ENCODE measurements at places on chromosomes 3 and 15. TPM values are rescaled to one million over a fixed set of nuclear protein-coding genes. Genes with fewer than 3 reads are reported as not detected.

GRCh38 chr3:108403198-108403597 lies 106.8 kb downstream of the HHLA2 start:
- H3K4me3 ChIP-seq = no peak overlapping the region
- peaks cover 20% of the 10 kb centered on the region for H3K4me1 ChIP-seq

DNA sequence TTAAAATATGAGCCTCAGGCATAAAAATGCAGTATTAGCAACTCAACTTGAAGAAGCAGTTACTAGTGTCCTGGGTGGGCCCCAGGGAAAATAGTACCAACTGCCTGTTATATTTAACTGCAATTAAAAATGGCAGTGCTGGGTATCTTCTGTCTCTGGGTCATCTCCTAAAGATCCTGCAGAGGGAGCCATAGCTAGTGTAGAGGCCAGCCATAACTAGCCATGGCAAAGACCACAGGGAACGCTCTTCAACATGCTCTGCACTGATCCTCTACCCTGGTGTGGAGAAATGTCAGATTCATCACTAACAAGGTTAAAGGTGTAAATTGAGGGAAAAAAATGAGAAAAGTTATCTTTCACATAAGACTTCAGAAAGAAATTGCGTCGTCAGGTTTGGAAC lies 181.3 kb downstream of the SNRPN start:
- DNase-seq = no peak
- peaks cover 2% of the 10 kb centered on the region for H3K36me3 ChIP-seq
- H3K4me3 ChIP-seq = no peak overlapping the region

DNA sequence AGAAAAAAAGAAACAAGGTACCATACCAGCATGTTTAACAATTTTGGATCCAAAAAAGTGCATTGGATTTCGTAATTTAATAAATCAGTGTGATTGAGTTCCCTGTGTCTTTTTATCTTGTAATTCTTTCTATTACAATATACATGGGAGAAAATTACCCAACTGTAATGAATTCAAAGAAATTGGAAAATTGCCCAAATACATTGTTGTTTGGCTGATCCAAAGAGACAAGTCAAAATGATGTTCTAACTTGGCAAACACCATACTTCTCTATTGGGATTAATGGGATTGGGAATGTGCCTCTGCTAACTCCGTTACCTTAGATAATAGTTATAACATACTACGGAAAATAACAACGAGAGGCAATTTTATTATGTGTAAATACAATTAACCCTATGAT lies 1097.1 kb downstream of the ROBO1 start:
- H3K4me1 ChIP-seq = no peaks in the 10 kb centered on the region
- no peak overlapping the region for H3K4me3 ChIP-seq
- H3K36me3 ChIP-seq = no peaks in the 10 kb centered on the region
- no peaks in the 10 kb centered on the region for H3K27me3 ChIP-seq
- DNase-seq = no peak

Gene MOBP
- 0.13 TPM for total RNA-seq

GRCh38 chr3:194137008-194137505 lies 1.1 kb downstream of the HES1 start:
- H3K4me3 ChIP-seq = peak overlapping the region; percentile 92
- H3K27me3 ChIP-seq = peaks cover 3% of the 10 kb centered on the region
- peaks cover 4% of the 10 kb centered on the region for H3K36me3 ChIP-seq
- peak overlapping the region; percentile 81 for H3K27ac ChIP-seq
- H3K4me1 ChIP-seq = peaks cover 70% of the 10 kb centered on the region

DNA sequence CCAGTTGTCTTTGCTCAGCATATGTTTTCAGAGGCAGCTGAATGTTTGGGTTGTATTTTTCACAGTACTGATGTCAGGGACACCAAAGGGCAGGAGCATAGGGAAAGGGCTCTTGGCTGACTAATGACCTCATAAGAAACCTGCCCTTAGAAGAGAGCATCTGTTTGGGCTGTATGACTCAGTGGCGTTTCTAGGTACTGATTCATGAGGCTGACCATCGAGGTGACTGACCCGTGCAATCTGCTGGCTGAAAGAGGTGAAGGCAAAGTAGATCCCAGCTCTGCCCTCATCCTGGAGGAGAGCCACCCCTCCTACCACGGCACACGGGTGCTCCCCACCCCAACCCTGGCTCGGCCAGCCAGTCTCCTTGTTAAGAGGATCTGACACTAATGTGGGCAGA lies 8.3 kb downstream of the LMCD1 start:
- H3K4me3 ChIP-seq = no peak overlapping the region
- no peaks in the 10 kb centered on the region for H3K27me3 ChIP-seq
- no peaks in the 10 kb centered on the region for H3K36me3 ChIP-seq
- no peak for DNase-seq
- H3K27ac ChIP-seq = no peak overlapping the region

DNA sequence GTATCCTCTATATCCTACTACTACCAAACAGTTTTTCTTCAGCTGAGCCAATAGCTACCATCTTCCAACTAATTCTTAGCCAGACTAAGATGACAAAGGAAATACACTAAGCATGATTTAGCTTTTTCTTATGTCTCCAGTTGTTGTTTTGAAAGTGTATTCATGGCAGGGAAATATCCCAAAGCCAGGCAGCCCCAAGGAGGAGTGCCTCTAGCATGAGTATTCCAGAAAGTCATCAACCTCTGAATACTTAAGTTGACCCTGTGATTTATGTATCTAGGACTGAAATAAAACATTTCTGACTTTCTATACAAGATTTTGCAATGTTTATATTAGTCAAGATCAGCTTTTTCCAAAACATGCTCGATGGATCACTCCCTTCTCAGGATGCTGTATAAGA lies 449.1 kb downstream of the IL5RA start:
- no peaks in the 10 kb centered on the region for H3K36me3 ChIP-seq
- DNase-seq = no peak
- no peaks in the 10 kb centered on the region for H3K27me3 ChIP-seq
- no peak overlapping the region for H3K4me3 ChIP-seq
- H3K27ac ChIP-seq = no peak overlapping the region
- no peaks in the 10 kb centered on the region for H3K4me1 ChIP-seq

GRCh38 chr3:102195198-102195948 lies 239.4 kb upstream of the ZPLD1 start:
- DNase-seq = no peak
- no peaks in the 10 kb centered on the region for H3K36me3 ChIP-seq
- no peak overlapping the region for H3K27ac ChIP-seq
- H3K4me3 ChIP-seq = no peak overlapping the region

Gene TLR9
- 10.4 TPM for total RNA-seq

Gene RASL12
- not detected for total RNA-seq

DNA sequence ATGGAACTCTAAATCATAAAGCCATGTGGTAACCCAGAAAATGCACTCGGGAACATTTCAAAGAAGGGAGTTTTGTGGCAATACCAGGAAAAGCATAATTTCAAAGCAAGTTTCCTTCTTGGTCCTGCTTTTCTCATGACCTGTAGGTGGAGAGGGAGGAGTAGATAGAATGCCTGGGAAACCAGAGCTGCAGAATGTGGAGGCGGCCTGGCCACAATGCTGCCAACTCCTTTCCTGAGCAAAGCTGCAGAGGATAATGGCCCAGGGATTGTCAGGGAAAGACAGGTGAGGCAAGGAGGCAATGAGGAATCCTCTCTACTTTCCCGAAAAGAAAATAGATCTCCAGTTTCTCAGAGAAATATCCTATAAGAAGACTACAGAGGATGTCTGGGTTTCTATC lies 330.3 kb downstream of the FGF12 start:
- no peaks in the 10 kb centered on the region for H3K36me3 ChIP-seq
- peaks cover 2% of the 10 kb centered on the region for H3K27me3 ChIP-seq
- H3K27ac ChIP-seq = no peak overlapping the region
- H3K4me1 ChIP-seq = no peaks in the 10 kb centered on the region

DNA sequence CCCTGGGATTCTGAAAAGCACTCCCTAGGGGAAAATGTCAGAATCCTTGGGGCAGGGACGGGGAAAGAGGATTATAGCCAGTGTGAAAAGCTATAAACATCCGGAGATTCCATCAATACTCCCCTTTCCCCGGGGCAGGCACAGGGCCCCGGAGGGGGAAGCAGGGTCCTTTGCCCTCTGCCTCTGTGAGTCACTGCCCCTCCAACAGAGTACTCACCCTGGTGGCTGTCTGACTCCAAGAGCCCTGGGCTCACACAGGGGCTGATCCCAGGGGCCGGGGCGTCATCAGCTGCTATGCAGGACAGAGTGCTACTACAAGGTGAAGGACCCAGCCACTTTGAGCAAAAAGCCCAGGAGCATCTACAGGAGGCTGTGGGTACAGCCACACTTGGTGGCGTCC lies 133.0 kb upstream of the PRR20G start:
- no peak overlapping the region for H3K4me3 ChIP-seq
- no peak for DNase-seq
- no peaks in the 10 kb centered on the region for H3K4me1 ChIP-seq
- H3K27ac ChIP-seq = no peak overlapping the region
- H3K27me3 ChIP-seq = peaks cover 27% of the 10 kb centered on the region

DNA sequence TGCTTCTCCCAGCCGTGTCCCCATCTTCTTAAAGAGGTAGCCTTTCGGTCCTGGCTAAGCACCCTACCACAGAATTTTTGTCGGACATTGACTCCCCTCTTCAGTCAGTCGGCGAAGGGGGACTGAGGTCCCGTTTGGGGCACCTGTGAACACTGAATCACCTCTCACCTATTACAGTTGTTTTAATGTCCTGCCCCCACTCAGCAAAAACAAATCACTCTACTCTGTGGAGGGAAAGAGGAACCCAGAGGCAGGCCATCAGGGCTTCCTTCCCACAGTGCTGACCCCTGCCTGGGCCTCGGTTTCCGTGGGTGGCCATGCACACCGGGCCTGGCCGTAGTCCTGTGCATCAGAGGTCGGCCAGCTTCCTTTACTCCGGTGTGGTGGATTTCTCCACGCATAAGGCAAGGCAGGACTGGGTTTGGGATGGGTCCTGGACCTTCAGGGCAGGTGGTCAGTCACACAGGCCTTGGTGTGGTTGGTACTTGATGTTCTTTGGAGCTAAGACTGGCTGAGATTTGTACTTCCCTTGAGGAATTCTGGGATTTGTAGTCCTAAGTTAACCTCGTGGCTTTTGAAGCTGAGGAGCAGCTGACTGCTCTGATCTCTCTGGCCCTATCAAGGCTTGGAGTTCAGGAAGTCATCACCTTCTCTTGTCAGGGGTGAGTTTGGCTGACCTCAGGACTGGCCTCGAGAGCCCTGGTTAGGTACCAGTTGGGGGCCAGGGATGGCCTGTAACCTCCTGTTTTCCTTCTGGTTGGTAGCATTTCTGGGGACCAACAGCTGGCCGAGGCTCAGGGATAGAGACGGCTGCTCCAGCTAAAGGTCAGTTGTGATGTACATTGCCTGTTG lies 627 bp upstream of the FAM131A start:
- no peak for DNase-seq
- peak overlapping the region; percentile 84 for H3K4me3 ChIP-seq
- H3K27ac ChIP-seq = peak overlapping the region; percentile 73
- peaks cover 5% of the 10 kb centered on the region for H3K27me3 ChIP-seq

Gene AADACL2
- not detected for total RNA-seq
